ENCODE measurements at places on chromosomes 4 and X.

- no peak for DNase-seq
Measured at GRCh38 chr4:154471032-154471431, 20.6 kb downstream of the DCHS2 start.

DNA sequence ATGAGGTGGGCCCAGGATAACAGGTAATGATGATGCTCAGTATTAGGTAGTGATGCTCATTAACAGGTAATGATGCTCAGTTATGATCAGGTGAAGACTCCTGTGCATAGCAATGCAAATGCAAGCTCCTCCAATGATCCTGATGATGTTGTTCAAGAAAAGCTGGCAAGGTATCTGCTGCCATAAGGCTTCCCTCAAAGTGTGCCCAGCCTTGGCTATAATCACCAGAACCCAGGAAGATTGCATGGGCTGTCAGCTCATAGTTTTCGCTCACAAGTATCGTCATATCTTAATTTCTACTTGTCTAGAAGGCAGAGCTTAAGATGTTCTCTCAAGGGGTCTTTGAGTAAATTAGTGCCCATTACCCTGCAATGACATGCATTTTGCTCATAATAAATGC is 366.2 kb upstream of the CLNK start:
- no peak for DNase-seq

DNA sequence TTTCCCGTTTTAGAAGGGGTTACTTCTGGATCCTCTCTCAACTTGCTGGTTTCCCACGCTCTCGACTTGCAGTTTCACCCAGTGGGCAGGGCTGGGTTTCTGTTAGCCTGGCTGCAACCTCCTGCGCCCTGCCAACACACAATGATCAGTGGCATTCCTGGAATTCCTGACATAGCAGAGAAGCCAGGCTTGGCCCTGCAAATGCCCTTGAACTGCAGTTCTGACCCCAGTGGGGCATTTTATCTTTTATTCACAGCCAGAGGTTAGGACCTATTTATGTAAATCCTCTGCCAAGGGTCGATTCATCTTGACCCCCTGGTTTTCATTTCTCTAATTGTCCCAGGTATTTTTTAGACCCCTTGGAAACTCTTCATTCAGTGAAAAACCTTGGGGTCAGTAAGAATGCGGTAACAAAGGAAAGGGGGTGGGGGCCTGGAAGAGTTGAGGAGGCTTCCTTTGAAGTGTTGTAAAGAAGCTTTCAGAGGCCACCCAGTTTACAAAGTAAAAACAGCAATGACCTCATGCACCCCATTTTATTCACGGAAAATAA is 217.6 kb downstream of the ZNF674 start:
- no peak for DNase-seq

DNA sequence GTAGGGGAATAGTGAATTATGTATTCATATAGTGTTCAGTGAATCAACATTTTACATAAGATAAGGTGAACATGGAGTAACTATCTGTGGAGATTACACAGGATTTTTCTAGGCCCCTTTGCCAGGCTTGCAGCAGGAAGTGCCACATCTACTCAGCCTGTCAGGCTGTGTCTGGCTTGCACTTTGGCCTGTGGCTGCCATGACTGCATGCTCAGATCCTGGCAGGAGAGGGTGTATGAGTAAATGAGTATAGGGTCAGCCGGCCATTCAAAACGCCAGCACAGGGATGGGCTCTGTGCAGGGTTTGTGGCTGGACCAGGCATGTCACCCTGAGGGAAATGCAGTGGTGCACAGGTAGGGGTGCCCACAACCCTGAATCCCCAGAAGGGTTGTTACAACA is 51.9 kb downstream of the UBQLN2 start:
- no peak for DNase-seq

- DNase-seq, result no peak
Measured at GRCh38 chrX:39205467-39205866, 404.2 kb downstream of the MID1IP1 start.

GRCh38 chrX:17779434-17779833 is 42.1 kb downstream of the SCML1 start:
- no peak for DNase-seq

DNA sequence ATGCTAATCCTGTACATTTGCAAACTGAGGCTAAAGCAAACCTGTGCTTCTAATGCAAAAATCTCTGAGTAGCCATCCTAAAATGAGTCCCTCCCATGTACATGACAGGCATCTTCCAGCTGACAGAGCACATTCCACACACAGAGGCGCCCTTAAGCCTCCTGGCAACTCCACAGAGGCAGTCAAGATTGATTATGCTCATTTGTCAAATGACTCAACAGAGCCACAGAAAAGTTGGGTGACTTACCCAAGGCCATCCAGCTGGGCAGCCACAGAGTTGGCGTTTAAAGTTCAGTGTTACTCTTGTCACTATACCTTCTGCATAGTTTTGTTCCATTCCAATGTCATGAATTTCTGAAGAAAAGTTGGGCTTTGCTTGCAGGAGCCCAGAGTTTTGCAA is 394.6 kb upstream of the FGF13 start:
- no peak for DNase-seq

GRCh38 chr4:65973186-65973585 is 302.9 kb upstream of the EPHA5 start:
- DNase-seq, result no peak

GRCh38 chrX:65610481-65610880 is 57.0 kb upstream of the MSN start:
- DNase-seq, result no peak

DNA sequence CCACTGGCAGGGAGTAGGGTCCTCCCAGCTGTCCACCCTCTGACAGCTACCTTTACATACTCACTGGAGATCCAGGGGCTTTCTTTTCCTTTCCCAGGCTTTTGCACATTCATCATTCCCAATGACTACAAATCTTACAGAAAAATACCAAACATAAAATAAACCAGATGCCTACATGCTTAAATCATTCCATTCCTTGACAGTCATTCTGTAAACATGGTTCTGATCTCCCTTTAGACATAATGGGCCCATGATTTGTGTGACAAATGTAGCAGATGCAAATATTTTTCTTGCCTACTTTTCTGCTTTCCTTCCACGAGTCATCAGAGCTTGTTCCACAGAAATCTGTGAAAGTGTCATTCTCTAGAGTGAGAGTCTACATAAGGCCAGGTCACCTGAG is 207.0 kb downstream of the IDS start:
- no peak for DNase-seq

DNA sequence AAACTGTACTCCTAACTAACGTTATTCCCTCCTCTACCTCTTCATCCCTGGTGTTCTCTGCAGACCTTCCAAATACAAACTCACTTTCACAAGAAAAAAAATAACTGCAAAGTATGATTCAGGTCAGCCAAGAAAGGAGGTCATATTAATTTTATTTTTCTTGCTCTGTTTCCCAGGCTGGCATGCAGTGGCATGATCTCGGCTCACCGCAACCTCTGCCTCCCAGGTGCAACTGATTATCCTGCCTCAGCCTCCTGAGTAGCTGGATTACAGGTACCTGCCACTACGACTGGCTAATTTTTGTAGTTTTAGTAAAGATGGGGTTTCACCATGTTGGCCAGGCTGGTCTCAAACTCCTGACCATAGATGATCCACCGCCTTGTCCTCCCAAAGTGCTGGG is 156.6 kb downstream of the CHIC2 start:
- DNase-seq, result no peak

- no peak for DNase-seq
Measured at GRCh38 chr4:47222276-47222675, 190.9 kb downstream of the GABRB1 start.

DNA sequence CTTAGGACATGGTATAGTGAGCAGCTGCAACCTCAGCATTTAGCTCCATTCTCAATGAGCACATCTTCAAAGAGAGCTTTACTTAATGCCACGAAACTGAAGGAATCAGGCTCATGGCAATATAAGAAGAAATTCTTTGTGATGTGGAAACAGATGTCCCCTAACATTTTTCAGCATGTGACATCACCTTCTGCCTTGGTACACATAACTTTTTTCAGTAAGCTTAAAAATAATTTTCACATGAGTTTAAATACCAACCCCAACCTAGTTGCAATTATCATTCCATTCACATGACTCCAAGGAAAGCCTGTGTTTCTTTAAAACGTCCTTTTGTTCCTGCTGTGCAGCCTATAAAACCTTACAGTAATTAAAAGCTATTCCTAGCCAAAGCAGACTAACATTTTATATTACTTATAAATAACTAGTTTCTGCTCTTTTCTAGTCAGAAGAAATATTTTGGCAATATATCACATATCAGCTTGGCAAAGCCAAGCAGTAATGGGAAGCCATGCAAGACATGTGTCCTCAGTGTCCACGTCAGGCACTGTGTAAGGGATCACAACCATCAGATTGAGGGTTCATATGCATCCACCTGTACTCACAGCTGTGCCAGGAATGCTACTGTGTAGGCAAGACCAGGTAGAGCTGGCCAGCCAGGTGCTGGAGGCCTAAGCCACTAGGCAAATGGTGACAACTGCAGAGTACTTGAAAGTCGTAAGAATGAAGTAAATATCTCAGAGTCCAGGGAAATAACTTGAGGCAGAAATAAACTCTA is 466.6 kb downstream of the INPP4B start:
- no peak for DNase-seq

- DNase-seq, result no peak
Measured at GRCh38 chr4:38377195-38377594, 286.8 kb upstream of the KLF3 start.

DNA sequence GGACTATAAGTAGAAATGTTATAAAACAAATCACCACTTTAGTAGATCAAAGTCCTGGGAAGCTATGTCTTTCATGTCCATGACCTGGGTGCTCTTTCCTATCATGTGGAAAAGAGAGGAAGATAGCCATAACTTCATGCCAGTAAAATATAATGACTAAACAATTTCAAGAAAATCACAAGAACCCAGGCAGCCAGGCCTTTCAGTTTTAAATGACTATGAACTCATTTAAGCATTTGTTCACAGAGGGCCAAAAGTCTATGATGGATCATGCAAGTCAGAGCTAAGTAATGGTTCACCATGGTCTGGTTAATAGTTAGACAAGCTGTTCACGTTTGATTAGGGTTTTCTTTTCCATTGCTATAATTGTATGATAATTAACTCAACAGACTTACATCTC is 155.8 kb downstream of the PPARGC1A start:
- DNase-seq, result no peak

GRCh38 chr4:165476214-165477098 is 97.6 kb downstream of the CPE start:
- DNase-seq, result no peak

- no peak for DNase-seq
Measured at GRCh38 chrX:129719931-129720530, 18.7 kb upstream of the XPNPEP2 start.

DNA sequence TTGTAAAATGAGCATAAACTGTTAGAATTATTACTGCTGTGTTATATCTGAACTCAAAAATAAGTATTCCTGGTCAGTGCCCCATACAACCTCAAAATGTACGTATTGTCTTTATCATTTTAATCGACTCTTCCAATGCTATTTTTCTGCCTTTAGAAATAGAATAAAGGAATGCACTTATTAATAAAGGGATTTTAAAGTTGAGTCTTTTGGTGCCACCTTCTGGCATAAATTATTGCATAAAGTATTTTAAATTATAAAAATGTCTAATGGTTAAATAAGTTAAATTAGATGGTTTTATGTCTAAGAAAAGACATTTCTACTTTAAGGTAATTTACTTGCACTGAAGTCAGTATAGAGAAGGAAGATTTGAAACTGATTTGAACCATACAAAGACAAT is 424.0 kb upstream of the NDST4 start:
- no peak for DNase-seq

DNA sequence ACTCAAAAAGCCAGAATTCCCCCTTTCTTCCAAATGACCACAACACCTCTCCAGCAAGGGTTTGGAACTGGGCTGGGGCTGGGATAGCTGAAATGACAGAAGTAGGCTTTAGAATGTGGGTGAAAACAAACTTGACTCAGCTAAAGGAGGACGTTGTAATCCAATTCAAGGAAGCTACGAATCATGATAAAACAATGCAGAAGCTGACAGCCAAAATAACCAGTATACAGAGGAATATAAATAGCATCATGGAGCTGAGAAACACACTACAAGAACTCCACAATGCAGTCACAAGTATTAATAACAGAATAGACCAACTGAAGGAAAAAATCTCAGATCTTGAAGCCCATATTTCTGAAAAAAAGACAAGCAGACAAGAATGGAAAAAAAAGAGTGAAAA is 95.8 kb upstream of the TET2 start:
- DNase-seq, result no peak

GRCh38 chrX:42098900-42099299 is 175.5 kb upstream of the CASK start:
- no peak for DNase-seq

DNA sequence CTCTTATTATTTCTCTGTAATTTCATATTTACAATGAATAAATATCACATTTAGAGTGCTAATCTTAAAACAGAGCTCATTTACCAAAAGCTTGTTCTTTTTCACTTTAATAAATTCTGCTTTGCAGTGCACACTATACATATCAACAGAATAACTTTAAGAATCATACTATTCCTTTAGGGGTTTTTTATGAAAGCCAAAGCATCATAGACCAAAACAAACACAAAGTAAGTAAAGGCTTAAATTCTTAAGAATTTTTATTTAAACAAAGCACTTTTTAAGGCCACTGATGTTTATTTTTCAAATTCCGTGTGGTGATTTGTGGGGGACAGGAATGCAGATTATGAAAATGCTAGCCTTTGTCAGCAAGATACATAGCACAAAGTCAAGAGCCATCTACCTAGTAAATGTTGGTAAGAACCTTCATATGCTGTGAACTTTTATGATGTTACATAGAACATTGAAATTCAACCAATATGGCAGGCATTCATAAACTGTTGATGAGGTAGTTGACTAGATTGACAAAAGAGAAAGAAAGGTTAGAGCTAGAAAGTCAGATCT is 17.8 kb downstream of the TIGD2 start:
- no peak for DNase-seq

- no peak for DNase-seq
Measured at GRCh38 chrX:7582191-7582590, 260.8 kb upstream of the VCX start.

DNA sequence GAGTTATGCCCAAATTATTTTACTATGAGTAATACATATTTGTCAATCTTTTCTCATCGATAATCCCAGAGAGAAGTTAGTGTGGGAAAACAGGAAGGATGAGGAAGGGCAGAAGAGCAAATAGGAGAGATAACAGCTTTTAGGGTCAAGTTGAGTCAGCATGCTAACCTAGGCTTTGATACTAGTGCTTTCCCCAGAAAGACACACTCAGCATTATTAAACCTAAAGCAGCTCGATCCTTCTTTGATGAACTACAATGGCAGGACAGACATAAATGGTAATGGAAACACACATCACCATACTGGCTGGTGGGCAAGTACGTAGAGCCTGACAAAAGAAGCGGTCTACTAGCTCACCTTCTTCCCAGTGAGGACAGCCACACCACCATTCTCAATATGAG is 20.5 kb downstream of the AIFM1 start:
- no peak for DNase-seq

- DNase-seq, result no peak
Measured at GRCh38 chr4:143207555-143207954, 22.8 kb downstream of the USP38 start.

DNA sequence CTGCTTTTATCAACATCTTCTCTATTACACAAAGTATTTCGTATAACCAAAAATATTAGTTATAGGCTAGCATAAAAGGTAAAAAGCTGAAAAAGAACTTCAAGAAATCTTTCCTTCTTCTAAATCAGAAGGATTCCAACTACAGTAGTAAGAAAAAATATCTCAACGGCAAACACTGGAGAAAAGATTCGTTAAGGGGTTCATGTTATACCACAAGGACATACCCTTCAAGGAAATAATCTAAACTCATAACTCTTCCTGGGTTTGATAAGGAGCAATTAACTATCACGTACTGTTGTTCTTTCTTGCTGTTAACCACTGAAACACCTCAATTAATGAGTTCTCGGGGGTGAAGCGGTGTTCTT is 1.5 kb downstream of the SMIM14 start:
- no peak for DNase-seq

Measured in WERI-Rb-1 (cell line).